ENCODE measurements at places on chromosomes 4 and X.
A peak's percentile ranks its signal among the peaks of the same experiment; 100 is the strongest.

GRCh38 chr4:53233114-53233795 lies 132.6 kb downstream of the SCFD2 start:
- DNase-seq = no peak

DNA sequence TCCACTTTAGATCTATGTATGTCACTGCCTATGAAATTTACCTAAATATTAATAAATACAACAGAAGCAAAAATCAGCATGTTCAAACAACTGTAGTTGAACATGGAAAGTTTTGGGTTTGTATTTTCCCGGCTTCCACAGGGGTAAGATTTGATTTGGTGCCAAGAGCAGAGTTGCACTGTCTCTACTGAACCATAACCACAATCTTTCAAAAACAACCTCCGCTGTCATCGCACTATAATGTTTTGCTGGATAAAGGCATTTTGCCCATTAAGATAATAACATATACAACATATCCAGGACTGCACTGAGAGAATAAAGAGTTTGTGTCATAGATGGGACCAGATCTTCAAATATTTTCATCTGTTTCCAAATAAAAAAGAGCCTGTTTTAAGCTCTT lies 94.9 kb downstream of the TENM3 start:
- DNase-seq = no peak

DNA sequence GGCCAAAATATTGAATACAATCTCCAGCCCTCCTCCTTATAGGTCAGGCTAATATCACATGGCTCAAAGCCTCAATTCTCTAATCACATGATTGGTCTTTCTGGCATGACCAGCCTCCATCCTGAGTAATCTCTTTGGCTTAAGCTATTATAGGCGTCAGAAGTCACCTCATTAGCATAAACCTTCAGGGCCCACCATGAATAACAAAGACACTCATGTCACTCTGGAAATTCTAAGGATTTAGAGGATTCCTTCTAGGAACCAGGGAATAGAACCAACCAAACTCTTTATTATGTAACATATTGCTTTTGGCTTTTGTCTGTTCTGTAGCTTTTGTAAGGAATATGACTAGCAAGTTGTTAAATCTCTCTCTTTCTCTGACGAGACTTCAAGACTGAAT lies 109.2 kb upstream of the IGFBP7 start:
- no peak for DNase-seq

DNA sequence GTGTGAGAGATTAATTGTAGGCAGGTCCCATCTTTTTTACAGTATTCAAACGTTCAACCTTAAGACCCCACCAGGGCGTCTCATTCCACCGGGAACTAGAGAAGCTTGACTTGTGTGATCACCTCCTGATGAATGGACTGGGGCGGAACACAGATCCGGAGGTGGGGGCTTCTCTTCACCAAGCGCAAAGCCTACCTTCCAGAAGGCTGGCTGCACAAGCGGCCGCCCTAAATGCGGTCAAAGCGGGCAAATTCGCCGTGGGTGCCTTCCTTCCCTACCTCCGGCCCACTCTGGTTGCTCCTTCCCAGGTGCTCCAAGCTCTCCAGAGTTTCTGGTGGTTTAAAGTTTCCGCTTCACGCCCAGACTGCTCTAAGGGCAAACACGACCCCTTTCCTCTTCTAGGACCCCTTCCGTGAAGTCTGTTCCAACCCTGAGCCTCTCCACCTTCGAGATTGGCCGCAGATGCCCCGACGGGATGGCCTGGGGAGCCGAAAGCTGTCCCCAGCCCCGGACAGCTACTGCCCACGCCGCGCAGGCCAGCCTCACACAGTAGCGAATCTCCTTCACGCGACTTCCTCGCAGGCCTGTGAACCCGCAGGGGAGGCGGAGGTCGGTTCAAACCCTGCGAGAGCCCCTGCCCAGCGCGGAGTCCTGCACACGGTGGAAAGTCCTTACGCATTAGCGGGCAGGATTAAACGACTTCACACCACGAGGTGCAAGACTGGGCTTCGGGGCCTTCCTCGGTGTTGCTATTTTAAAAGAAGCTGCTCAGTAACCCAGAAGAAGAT lies 1.6 kb upstream of the WWC2 start:
- no peak for DNase-seq

DNA sequence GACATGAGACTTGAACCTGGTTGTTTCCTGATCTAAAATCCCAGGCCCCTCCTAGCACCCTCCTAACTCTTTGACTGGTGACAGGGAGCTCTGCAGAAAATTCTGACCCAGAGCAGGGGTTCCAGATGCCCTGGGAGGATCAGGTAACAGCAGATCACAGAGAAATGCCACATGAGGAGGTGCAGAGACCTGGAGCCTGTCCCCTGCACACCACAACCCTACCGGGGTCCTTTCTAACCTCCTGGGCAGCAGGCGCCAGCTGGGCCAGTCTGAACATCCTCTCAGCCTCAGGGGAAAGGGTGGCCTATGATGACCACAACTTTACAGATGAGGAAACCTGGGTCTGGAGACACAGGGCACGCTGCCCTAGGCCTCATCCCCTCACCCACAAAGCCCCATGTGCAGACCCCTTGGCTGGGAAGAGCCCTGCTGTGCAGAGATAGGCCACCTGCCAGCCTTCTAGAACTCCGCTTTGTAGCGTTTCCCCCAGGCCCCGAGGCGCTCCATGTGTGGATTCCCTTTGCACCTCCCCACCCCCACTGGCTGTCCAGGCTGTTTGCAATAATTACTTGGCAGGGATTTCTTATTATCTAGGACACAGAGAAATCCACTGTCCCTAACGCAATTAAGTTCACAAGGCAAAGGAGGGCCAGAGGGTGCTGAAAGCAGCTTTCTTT lies 36.5 kb downstream of the WDR1 start:
- DNase-seq = no peak

DNA sequence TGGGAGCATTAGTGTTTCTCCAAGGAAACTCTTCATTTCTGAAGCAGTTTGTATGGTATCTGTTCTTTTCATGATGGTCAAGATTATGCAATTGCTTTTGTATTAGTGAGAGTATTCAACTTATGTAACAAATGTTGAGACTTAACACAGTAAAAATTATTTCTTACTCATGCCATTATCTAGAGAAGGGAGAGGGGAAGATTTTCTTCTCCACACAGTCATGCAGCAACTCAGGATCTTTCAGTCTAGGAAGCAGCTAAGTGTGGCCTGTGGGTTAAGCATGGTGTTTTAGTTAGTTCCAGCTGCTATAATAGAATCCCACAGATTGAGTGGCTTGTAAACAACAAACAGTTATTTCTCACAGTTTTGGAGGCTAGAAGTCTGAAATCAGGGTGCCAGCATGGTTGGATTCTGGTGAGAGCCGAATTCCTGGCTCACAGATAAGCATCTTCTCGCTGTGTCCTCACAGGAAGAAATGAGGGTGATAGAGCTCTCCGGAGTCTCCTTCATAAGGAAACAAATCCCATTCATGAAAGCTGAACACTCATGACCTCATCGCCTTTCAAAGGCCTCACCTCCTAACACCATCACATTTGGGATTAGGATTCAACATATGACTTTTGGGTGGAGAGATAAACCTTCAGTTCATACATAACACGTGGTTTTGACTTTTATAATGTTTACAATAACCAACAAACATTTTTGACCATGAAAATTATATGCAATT lies 101.2 kb downstream of the FRMPD4 start:
- DNase-seq = no peak

- DNase-seq = no peak
Measured at GRCh38 chr4:77711469-77711868, 105.8 kb downstream of the CXCL13 start.

GRCh38 chr4:155025762-155026457 lies 182.5 kb upstream of the NPY2R start:
- no peak for DNase-seq

DNA sequence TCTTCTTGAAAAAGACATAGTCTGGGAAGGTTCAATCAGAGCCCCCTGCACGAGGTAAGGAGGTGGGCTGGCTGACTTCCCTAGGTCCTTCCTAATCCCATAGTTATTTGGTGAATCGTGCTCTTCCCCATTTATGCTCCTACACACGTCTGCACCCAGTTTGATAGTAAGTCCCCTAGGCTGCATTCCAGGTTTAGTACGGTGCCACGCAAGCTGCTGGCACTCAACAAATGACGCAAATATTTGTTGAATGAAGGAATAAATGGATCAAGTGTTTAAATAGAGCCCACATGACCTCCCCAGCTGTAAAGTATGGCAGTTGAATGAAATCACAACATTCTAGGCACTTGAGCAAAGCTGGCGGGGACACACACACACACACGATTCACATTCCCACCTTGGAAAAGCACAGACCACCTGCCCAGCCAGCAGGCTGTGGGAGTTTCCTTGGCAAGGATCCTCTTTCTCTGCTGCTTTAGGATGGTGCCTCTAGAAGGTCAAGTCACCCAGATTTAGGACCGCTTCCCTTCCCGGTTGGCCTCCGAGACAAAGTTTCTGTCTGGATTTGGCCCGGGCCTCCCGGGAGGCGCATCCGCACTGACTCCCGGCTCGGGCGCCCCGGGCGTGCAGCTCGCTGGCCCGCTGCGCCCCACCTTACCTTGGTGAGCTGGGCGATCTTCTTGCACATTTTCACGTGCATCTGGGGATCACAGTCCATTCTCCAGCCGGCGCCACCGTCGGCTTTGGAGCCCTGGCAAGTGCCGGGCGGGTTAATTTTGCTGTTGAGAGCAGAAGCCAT lies 721 bp downstream of the FAM184B start:
- no peak for DNase-seq

- no peak for DNase-seq
Measured at GRCh38 chr4:126727461-126727860, 905.3 kb upstream of the INTU start.

DNA sequence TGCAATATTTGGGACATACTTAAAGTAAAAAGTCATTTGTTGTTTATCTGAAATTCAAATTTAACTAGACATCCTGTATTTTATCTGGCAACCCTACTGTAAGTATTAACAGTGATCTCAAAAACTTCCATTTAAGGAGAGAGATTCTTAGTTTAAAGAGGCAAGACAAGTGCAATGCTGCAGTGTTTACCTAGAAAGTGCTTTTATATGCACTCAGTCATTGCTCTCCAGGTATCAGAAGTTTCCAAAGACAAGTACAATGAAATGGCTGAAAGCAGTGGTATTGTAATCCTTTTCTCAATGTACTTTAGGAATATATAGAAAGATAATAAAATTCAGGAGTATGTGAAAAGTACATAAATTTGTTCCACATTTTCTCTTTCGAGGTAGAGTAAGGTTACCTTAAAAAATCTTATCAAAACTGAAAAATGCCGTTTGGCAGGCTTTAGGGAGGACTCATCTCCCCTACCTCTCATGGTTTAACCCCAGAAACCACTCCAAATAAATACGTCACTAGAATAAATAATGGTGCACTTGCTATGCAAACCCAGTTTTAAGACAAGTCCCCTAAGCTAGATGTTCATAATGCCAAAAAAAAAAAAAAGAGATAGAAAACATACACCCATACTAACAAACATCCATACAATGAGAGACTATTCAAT lies 45.7 kb downstream of the ELF2 start:
- DNase-seq = no peak

- no peak for DNase-seq
Measured at GRCh38 chr4:102089850-102090621, 255.2 kb downstream of the SLC39A8 start.

DNA sequence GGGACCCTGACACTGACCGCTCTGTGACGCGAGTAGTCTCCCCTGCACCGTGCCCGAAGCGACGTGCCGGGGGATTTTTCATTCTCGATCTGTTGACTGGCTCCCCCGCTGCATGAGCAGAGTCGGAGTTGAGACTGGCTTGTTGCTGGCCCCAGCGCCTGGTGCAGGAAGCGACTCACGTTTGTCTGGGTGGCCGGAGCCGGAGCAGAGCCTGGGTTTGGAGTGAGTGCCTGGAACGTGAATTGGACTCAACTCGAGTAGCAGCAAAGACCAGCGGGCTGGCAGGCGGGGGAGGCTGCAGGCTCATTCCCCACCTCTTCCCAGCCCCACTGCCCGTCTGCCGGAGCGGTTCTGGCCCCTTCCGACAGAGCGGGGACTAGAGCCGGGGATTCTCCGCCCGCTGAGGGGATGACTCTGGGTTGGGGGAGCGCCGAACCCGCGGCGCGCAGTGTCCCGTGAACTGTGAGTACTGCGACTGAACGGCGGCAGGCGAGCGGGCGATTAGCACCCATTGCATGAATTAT lies 554 bp downstream of the PCDH7 start:
- no peak for DNase-seq

- no peak for DNase-seq
Measured at GRCh38 chrX:149829751-149830191, 48.0 kb downstream of the MAGEA9 start.

DNA sequence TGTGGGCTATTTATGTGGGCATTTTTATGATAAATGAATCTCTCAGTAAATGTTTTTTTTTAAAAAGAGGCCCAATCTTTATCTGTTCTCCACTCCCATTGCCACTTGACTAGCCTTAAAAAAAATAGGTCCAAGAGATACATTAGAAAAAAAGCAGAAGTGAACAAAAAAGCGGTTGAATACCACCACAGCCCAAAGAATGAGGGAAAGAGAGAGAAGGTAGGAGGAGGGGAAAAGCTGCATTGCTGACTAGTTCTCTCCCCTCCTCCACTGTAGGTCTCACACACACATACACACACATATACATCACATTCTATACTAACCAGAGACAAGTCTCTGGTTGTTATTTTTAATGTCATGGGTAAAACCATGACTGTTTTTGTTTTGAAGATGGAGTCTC lies 95.8 kb upstream of the IL13RA1 start:
- DNase-seq = no peak

DNA sequence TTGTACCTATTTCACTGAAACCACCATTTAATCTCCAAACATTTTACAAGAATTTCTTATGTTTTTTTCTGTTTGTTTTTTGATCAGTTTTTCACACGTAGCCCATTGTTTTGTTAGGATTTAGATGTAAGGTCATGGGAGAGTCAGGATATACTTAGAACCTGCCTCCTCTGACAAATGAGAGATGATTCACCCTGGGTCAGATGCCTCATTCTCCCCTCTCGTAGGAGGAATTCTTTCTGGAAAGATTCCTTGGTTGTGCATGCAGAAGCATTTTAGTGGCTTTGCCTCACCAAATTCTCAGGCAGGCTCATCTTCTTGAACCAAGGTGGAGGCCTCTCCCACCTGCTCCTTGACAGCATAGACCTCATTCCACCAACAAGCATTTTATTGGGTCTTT lies 599.3 kb downstream of the SPRY1 start:
- no peak for DNase-seq

DNA sequence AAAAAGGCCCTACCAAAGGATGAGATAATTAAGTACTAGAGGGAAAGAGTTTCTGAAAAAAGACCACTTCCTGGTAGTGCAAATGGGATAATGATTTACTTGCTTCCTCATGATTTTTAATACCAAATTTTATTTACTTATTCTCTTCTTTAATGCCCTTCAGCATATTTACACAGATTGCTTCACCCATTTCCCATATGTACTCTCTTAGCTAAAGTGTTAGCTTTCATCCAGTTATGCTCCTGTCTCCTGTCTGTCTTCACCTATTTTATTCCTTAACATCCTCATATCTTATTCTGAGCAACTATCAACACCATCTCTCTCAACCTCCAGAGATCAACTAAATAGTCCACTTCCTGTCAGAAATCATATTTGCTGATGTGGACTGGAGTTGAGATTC lies 183.2 kb upstream of the HS3ST1 start:
- DNase-seq = no peak

- no peak for DNase-seq
Measured at GRCh38 chrX:133495464-133496391, 80.4 kb upstream of the GPC4 start.

- no peak for DNase-seq
Measured at GRCh38 chr4:4752576-4753401, 106.7 kb upstream of the MSX1 start.

- no peak for DNase-seq
Measured at GRCh38 chr4:47084795-47085194, 53.4 kb downstream of the GABRB1 start.

- peak; percentile 30 for DNase-seq
Measured at GRCh38 chr4:174222266-174222872, 61.1 kb downstream of the FBXO8 start.
